ENCODE measurements at places on chromosomes 2 and 18. TPM values are rescaled to one million over a fixed set of nuclear protein-coding genes. Genes with fewer than 3 reads are reported as not detected.

The FOXD4L1 gene
- polyA plus RNA-seq, result not detected

The NAT8 gene
- polyA plus RNA-seq, result 0.10 TPM

The C2orf15 gene
- polyA plus RNA-seq, result 4.9 TPM

The MOGAT1 gene
- polyA plus RNA-seq, result not detected

The KCNIP3 gene
- polyA plus RNA-seq, result 1.4 TPM

The UBXN2A gene
- 15.7 TPM for polyA plus RNA-seq

The PPP1R1C gene
- 0.33 TPM for polyA plus RNA-seq

The LHCGR gene
- polyA plus RNA-seq, result not detected

The OR6B2 gene
- polyA plus RNA-seq, result not detected

The CYRIA gene
- 2.5 TPM for polyA plus RNA-seq

The NOP58 gene
- polyA plus RNA-seq, result 32.4 TPM

The CHRNG gene
- 0.35 TPM for polyA plus RNA-seq

The CXCR2 gene
- 0.04 TPM for polyA plus RNA-seq

The SERPINB13 gene
- not detected for polyA plus RNA-seq

The INO80D gene
- polyA plus RNA-seq, result 11.6 TPM

The ALPI gene
- 261 TPM for polyA plus RNA-seq

The CHST9 gene
- not detected for polyA plus RNA-seq

The LAMA1 gene
- 0.58 TPM for polyA plus RNA-seq

The PKDCC gene
- polyA plus RNA-seq, result 13.8 TPM

The KCNG2 gene
- polyA plus RNA-seq, result 0.30 TPM

The MEP1B gene
- polyA plus RNA-seq, result 85.4 TPM

The CBLN2 gene
- polyA plus RNA-seq, result 5.4 TPM

The GPATCH11 gene
- polyA plus RNA-seq, result 5.7 TPM

The LIPG gene
- polyA plus RNA-seq, result 8.7 TPM

The MALT1 gene
- 6.3 TPM for polyA plus RNA-seq

The YES1 gene
- 35.9 TPM for polyA plus RNA-seq

The RMND5A gene
- polyA plus RNA-seq, result 13.5 TPM

The OTX1 gene
- polyA plus RNA-seq, result 0.01 TPM

The LYG2 gene
- polyA plus RNA-seq, result not detected

The UPP2 gene
- not detected for polyA plus RNA-seq

All from small intestine (tissue), 16 donors.